ENCODE measurements at places on chromosomes 2 and 18. TPM values are rescaled to one million over a fixed set of nuclear protein-coding genes. Genes with fewer than 3 reads are reported as not detected.

Gene CHRND
- 0.18 TPM for polyA plus RNA-seq

GRCh38 chr2:186713691-186714090 is 19.8 kb downstream of the FAM171B start:
- H3K4me3 ChIP-seq: no peak overlapping the region
- no peak overlapping the region for H3K27ac ChIP-seq
- H3K36me3 ChIP-seq: no peaks in the 10 kb centered on the region
- H3K4me1 ChIP-seq: no peaks in the 10 kb centered on the region

Gene MAPK4
- polyA plus RNA-seq: not detected

DNA sequence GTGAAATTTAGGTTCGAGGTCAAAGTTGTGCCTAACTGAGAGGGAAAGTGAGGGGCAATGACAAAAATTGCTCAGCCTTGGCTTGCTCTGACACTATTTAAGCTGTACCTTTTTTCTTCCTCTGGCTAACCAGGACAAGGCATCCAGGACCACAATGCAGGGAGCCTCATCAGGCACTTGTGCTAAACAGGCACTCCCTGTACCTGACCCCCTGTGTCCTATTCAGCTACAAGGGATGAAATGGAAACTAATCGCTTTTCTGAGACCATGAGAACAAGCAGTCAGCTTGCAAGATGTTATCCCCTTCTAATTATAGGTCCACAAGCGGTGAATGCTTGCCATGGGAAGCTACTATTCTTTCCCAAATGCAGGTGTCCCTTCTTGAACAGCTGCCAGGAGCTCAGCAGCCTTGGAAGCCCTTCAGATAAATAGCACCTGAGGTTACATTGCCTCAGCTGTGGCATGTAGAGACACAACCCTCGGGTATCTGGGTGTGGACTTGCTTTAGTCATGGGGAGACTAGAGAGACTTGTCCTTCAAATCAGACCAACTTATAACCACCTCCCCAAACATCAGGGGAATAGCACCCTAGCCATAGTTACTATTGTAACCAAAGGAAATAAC is 19.1 kb upstream of the ITGA6 start:
- H3K36me3 ChIP-seq: no peaks in the 10 kb centered on the region
- no peaks in the 10 kb centered on the region for H3K27me3 ChIP-seq
- no peak overlapping the region for H3K4me3 ChIP-seq
- no peak for DNase-seq
- no peaks in the 10 kb centered on the region for H3K4me1 ChIP-seq

GRCh38 chr18:62877411-62878221 is 162.3 kb downstream of the PHLPP1 start:
- no peak overlapping the region for H3K27ac ChIP-seq
- peaks cover 1% of the 10 kb centered on the region for H3K36me3 ChIP-seq
- H3K27me3 ChIP-seq: no peaks in the 10 kb centered on the region
- peak; percentile 30 for DNase-seq
- H3K4me3 ChIP-seq: no peak overlapping the region

Gene HOXD12
- polyA plus RNA-seq: not detected

Gene REG3A
- 0.13 TPM for polyA plus RNA-seq

DNA sequence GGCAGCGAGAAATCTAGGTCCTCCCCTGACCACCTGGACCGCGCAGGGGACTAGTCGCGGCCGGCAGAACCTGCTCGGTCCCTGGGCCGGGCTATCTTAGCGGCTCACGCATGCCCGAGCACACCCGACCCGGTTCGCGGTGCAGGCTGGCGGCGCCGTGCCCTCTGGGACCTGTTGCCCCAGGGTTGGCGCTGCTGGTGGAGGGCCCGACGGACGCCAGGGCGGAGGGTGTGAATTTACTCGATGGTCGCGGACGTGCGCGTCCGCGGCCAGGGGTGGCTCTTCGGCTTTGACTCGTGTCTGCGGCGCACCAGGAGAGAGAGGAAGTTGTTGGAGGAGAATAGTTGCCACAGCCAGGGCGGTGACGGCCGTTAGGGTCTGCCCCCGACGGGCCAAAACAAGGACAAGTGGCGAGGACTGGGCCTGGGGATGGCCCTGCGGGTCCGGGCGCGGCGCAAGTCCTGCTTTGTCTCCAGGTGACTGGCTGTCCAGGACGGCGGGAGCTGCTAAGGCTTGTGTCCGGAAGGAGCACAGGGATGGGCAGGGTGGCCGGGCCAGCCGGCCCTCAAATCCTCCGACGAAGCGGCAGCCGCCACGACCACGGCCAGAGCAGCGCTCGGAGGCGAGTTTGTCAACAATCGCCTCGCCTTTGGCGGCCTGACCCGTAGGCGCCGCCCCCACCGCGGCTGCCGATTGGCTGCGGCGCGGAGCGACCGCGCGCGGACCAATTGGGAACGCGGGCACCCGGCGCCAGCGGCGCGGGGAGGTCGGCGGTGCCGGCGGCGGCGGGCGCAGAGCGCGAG is 1.3 kb downstream of the BCL2L11 start:
- peak; percentile 86 for DNase-seq
- H3K4me3 ChIP-seq: peak overlapping the region; percentile 86
- H3K27ac ChIP-seq: peak overlapping the region; percentile 77
- H3K27me3 ChIP-seq: no peaks in the 10 kb centered on the region
- H3K36me3 ChIP-seq: peaks cover 9% of the 10 kb centered on the region

Gene ALK
- polyA plus RNA-seq: not detected

Gene KIAA2012
- polyA plus RNA-seq: not detected

Gene CNGA3
- not detected for polyA plus RNA-seq

DNA sequence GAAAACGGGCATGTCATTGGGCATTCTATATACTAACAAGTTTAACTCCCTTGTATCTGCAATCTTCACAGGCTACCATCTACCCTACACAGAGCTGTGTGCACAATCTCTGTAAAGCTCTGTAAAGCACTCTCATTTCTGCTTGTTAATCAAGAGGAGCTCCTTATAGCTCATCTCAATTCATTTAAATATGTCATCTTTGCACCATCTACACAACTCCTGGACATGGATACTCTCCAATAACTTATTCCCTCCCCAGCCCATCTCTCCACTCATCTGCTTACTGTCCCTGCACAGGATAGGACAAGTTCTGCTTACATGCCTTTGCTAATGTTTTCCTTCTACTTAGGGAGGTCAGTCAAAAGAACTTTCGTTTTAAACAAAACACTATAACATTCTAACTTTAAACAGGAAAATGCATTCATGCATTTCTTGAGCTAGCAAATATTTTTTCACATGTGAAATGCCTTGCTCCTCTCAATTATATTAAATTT is 61.4 kb downstream of the DPP4 start:
- no peak overlapping the region for H3K27ac ChIP-seq
- H3K27me3 ChIP-seq: no peaks in the 10 kb centered on the region
- no peak for DNase-seq
- H3K36me3 ChIP-seq: peaks cover 22% of the 10 kb centered on the region

DNA sequence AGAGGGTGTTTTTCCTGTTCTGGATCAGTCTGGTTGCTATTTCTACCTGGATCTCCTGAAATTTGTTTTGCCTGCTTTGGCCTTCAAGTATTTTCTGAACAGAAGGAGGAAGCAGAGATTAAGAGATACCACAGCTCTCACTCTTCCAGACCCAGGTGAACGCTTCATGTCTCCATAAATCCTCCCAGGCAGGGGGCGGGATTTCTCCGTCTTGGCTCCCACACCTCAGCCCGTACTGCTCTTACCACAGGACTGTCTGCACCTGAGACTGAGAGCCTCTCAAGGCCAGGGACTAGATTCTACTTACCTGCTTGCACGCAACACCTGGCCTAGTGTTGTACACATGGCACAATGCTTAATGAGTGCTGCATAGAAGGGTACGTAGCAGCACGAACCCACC is 59.9 kb upstream of the LRPPRC start:
- no peak for DNase-seq
- no peaks in the 10 kb centered on the region for H3K36me3 ChIP-seq
- peaks cover 42% of the 10 kb centered on the region for H3K4me1 ChIP-seq
- H3K27ac ChIP-seq: no peak overlapping the region
- no peak overlapping the region for H3K4me3 ChIP-seq
- H3K27me3 ChIP-seq: no peaks in the 10 kb centered on the region

DNA sequence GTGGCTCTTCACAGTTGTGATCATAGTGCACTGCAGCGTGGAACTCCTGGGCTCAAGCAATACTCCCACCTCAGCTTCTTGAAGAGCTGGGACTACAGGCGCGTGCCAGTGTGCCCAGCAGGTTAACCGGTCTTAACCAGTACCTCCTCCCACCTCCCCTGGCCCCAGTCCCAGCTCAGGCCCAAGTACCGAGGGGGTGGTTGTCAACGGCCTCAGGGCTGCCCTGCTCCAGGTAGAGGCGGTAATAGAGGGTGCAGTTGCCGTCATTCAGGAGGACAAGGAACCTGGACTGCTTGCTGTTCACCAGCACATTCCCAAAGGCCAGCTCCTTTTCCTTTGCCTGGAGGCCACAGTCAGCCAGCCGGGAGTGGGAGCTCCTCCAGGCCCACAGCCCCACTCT is 19.7 kb downstream of the CFAP65 start:
- H3K4me1 ChIP-seq: no peaks in the 10 kb centered on the region
- H3K36me3 ChIP-seq: no peaks in the 10 kb centered on the region
- no peak overlapping the region for H3K27ac ChIP-seq
- H3K4me3 ChIP-seq: no peak overlapping the region

GRCh38 chr2:239400596-239401066 is at the start of gene HDAC4:
Gene HDAC4, minus strand, starts transcription at chr2:239401020. Its CDS starts 48,321 bp downstream, at chr2:239352699.
- no peaks in the 10 kb centered on the region for H3K27me3 ChIP-seq
- peak within 1 kb of the TSS; percentile 97 for H3K27ac ChIP-seq
- no peaks in the 10 kb centered on the region for H3K36me3 ChIP-seq
- no peak for DNase-seq
- H3K4me3 ChIP-seq: peak within 1 kb of the TSS; percentile 86
- H3K4me1 ChIP-seq: peaks cover 39% of the 10 kb centered on the region

- no peaks in the 10 kb centered on the region for H3K27me3 ChIP-seq
- no peak overlapping the region for H3K27ac ChIP-seq
- no peak overlapping the region for H3K4me3 ChIP-seq
These were observed 485.2 kb downstream of the TRIB2 start for GRCh38 chr2:13201924-13202323.

Gene SLC9A2
- polyA plus RNA-seq: not detected

Gene ABCG5
- polyA plus RNA-seq: 38.8 TPM

DNA sequence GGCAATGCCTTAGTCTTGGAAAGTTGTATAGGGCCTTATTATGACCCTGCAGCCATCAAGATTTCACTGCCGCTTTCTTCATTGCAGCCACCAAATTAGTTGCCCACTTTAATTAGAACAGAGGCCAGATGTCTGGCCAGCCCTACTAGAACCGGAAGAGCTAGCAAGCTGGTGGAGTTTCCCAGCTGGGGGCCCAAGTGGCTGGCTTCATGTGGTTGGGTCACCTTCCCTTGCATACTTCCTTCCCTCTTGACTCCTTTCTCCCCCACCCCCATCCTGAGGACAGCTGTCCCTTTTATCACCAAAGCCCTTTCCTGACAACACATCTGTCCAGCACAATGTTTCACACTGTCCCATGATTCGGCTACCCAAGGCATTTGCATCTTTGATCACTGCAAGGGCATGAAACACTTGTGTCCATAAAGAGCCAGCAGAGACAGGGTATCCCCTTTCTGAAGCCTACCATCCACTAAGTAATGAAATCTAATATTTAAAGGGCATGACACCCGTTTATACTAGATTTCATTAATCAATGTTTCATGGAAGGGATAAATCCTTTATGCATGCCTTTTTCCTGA is 187.2 kb downstream of the BCL11A start:
- no peak overlapping the region for H3K27ac ChIP-seq
- no peaks in the 10 kb centered on the region for H3K36me3 ChIP-seq
- H3K4me1 ChIP-seq: no peaks in the 10 kb centered on the region
- H3K27me3 ChIP-seq: no peaks in the 10 kb centered on the region

Gene LONRF2
- polyA plus RNA-seq: not detected

DNA sequence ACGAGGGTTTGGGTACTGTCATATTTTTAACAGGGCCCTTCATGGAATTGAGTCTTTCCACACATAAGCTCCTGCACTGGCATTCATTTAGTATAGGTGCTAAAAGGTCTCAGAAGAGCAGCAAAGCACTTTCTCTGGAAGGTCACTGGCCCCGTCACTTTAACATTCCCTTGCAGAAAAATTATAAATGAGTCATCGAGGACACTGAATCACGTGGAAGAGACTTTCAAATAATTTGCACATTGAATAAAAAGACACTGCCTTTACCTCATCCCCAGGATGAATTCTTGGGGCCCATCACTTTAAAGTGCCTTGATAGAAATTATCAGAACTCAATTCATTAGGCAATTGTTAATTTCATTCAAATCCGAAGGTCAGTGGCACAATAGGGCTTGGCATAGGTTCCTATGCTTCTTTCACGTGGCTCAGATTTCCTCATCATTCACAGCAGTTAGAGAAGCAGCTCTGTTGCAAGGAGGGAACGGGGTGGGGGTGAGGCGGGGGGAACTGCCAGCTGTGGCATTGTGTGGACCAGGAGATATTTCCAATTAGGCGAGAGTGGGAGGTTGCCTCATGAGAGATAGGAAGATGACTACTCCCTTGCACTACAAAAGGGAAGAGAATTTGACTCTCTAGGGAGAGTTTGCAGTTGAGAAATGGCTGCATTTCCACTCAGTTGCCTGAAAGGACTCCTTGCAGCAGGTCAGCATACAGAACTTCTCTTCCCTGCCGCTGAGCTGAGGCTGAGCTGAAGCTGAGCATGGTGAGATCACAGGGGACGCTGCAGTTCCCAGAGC is 86.3 kb upstream of the NPAS2 start:
- no peaks in the 10 kb centered on the region for H3K27me3 ChIP-seq
- H3K27ac ChIP-seq: no peak overlapping the region
- H3K36me3 ChIP-seq: no peaks in the 10 kb centered on the region
- DNase-seq: peak; percentile 37
- H3K4me3 ChIP-seq: no peak overlapping the region

Gene DNAJC5G
- polyA plus RNA-seq: 0.07 TPM

Gene CFAP210
- polyA plus RNA-seq: not detected

- H3K36me3 ChIP-seq: no peaks in the 10 kb centered on the region
- no peak overlapping the region for H3K4me3 ChIP-seq
- DNase-seq: no peak
These were observed 1121.5 kb upstream of the DDX18 start for GRCh38 chr2:116692988-116693387.

Gene GAREM2
- polyA plus RNA-seq: 0.37 TPM

DNA sequence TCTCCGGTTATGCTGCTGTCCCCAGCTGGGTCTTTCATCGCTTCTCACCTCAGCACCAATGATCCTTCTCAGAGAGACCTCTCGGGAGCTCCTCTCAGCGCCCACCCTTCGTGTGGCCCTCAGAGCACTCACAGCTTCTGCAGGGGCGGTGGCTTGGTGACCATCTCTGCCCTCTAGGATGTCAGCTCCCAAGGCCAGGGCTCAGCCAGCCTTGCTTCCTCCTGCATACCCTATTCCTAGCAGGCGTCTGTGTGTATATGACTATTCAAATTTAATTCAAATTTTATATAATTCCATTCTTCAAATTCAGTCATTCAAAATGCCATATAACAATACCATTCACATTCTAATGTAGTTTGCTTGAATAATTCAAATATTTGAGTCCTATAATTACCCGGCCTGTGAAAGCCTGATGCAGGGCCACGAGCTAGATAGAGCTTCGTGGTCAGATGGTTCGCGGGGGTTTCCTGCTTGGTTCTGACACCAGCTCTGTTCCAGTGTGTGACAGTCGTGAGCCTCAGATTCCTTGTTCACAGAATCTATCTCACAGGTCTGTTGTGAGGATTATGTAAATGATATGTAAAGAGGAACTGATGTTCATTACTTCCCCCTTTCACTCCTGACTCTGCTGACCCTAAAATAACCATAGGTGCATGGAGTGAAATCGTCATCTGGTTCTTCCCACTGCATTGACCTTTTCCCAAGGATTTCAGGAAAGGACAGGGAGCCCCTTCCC is 94.0 kb upstream of the CNGA3 start:
- DNase-seq: no peak
- no peak overlapping the region for H3K4me3 ChIP-seq
- H3K27ac ChIP-seq: no peak overlapping the region
- H3K27me3 ChIP-seq: peaks cover 9% of the 10 kb centered on the region

GRCh38 chr2:157741819-157742484 is 113.3 kb upstream of the ACVR1C start:
- H3K27ac ChIP-seq: no peak overlapping the region
- H3K4me3 ChIP-seq: no peak overlapping the region
- H3K4me1 ChIP-seq: no peaks in the 10 kb centered on the region
- no peak for DNase-seq
- peaks cover 8% of the 10 kb centered on the region for H3K36me3 ChIP-seq
- no peaks in the 10 kb centered on the region for H3K27me3 ChIP-seq

Measured in HepG2 (cell line).